ENCODE measurements at places on chromosomes 5 and 9. TPM values are rescaled to one million over a fixed set of nuclear protein-coding genes. Genes with fewer than 3 reads are reported as not detected.

Gene PCDHGB1
- total RNA-seq = 2.2 TPM

Gene TLN1
- total RNA-seq = 553 TPM

Gene ASPN
- total RNA-seq = 17.7 TPM

Gene MEF2C
- total RNA-seq = 97.7 TPM

Gene ANGPTL2
- total RNA-seq = 86.2 TPM

Gene MEGF10
- 0.47 TPM for total RNA-seq

Gene PCDHGA5
- 3.1 TPM for total RNA-seq

Gene SMIM33
- total RNA-seq = not detected

Gene BTNL9
- total RNA-seq = 42.0 TPM

Gene PCA3
- not detected for total RNA-seq

Gene SLC24A2
- total RNA-seq = not detected

Gene CAVIN4
- total RNA-seq = 0.24 TPM

Gene FKTN
- total RNA-seq = 8.2 TPM

Gene ISL1
- 5.1 TPM for total RNA-seq

Gene SNCB
- total RNA-seq = not detected

Gene C9orf153
- total RNA-seq = 0.38 TPM

Gene FAM221B
- total RNA-seq = not detected

Gene RNF180
- 13.2 TPM for total RNA-seq

Gene CCDC187
- not detected for total RNA-seq

Gene UTP15
- total RNA-seq = 51.0 TPM

Gene PAEP
- total RNA-seq = not detected

Gene ADGRD2
- not detected for total RNA-seq

Gene CSF1R
- 55.6 TPM for total RNA-seq

Gene ALDOB
- total RNA-seq = not detected

Gene PCYOX1L
- total RNA-seq = 2.6 TPM

Gene OTP
- not detected for total RNA-seq

Gene CLIC3
- total RNA-seq = 3.0 TPM

Gene PLEKHG4B
- total RNA-seq = 0.60 TPM

Gene HNRNPAB
- 81.7 TPM for total RNA-seq

Gene RUSC2
- 20.2 TPM for total RNA-seq

Gene MXD3
- 5.3 TPM for total RNA-seq

Gene SLC45A2
- total RNA-seq = not detected

Gene PRR7
- total RNA-seq = 2.1 TPM

Gene PFN3
- not detected for total RNA-seq

Gene TAF11L10
- total RNA-seq = not detected

Gene AQP7
- total RNA-seq = 202 TPM

Gene KIF12
- total RNA-seq = 0.12 TPM

Gene TAF1L
- total RNA-seq = not detected

Gene DMRT2
- total RNA-seq = 2.1 TPM

Gene SH3TC2
- 8.4 TPM for total RNA-seq

Gene BASP1
- total RNA-seq = 19.8 TPM

Gene CDH12
- total RNA-seq = not detected

Gene NME5
- total RNA-seq = not detected

Gene PTGR1
- total RNA-seq = 28.0 TPM

Measured in omental fat pad (tissue), 4 donors.